ENCODE measurements at places on chromosomes 2 and 18. TPM values are rescaled to one million over a fixed set of nuclear protein-coding genes. Genes with fewer than 3 reads are reported as not detected.

Gene KCMF1
- total RNA-seq = 34.5 TPM

Gene COL4A4
- 4.9 TPM for total RNA-seq

Gene ERICH2
- total RNA-seq = 1.6 TPM

Gene HS6ST1
- 26.8 TPM for total RNA-seq

Gene SLC38A11
- not detected for total RNA-seq

Gene CPLX4
- not detected for total RNA-seq

Gene ABCA12
- total RNA-seq = 1.7 TPM

Gene COLEC11
- total RNA-seq = 0.92 TPM

Gene PXDN
- total RNA-seq = 189 TPM

Gene HOXD11
- total RNA-seq = not detected

Data from tongue (tissue), 3 donors.